ENCODE measurements at places on chromosomes 16 and 17.

DNA sequence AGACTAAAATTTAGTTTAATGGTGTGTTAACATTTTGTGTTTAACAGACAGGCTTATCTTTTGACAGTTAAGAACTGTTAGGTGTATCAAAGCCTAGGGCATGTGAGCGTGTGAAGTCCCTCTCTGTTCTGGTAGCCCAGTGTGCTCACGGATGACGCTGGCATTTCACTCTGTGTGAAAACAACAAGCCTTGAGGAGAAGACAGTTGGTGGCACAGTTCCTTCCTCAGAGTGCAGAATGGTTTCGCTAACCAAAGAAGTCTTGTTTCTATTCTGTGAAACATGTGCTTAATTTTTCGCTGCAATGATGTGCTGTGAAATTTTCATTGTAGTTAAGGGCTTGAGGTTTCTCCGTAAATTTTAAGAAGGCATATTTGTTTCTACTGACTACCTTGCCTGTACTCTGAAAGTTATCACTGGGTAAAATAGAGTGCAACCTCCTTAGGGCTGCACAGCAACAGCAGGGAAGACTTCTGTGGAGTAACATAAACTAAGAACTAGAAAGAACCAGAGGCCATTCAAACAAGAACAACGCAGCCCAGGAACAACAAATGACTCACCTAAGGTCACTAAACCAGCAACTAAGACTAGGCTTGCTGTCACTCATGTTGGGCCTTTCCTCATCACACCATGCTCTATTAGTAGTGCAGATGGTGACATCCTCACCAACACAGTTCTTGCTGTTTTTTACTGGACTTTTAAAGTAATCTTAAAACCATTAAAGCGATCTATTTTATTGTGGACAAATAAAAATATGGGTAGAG is 33.4 kb downstream of the BRD7 start:
- DNase-seq: no peak

DNA sequence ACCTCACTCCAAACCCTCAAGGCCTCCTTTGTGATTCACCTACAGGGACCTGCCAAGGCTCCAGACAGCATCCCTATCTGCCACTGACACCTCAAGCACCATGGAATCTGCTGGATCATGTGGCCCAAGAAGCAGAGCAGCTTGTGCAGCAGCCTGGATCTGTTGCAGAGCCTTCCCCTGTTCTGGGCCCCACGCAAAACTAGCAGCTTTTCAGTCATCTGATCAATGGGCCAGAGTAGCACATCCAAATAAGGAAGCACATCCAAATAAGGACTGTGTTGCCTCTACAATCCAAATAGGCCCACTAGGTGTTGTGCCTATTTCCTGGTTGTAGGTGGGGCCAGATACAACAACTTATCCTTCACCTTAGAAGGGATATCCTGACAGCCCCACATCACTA is 97.1 kb upstream of the GNAO1 start:
- no peak for DNase-seq

DNA sequence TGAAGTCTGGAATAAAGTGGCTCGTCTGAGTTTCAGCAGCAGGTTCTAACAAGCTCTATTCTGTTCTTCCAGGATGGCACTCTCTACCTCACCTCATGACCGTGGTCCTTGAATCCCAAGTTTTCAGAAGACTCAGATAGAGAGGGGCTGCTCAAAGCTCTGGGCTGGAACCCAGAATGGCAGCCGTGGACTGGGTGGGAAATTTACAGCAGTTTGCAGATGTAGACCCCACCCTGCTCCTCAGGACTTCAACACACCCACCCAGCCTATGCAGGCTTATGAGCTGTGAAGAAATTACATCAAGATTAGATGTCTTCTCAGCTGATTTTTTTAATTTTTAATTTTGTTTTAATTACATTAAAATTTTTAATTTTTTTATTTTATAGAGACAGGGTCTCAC is 59.4 kb downstream of the METRNL start:
- DNase-seq: no peak

- DNase-seq: no peak
Observed at GRCh38 chr16:84054916-84055315, 12.3 kb upstream of the SLC38A8 start.

DNA sequence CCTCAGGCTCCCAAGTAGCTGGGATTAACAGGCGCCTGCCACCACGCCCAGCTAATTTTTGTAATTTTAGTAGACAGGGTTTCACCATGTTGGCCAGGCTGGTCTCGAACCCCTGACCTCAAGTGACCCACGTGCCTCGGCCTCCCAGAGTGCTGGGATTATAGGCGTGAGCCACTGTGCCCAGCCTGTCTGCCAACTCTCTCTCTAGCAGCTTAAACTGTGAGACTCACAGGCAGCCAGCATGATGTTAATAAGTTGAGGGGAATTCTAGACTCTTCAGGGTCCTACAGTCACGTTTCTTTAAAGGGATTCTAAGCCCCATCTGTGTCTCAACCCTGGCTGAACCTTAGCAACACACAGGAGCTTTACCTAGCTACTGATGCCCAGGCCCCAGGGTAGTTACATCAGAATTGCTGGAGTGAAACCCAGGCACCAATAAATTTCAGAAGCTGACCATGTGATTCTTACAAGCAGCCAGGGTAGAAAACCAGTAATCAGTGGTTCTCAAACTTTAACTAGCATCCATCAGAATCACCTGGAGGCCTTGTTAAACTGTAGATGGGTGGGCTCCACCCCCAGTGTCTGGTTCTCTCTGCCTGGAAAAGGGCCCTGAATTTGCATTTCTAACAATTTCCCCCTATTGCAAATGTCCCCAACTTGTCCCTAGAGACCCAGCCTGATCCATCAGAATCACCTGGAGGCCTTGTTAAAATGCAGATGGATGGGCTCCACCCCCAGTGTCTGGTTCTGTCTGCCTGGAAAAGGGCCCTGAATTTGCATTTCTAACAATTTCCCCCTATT is 30.7 kb downstream of the GPRC5B start:
- no peak for DNase-seq

- no peak for DNase-seq
Observed at GRCh38 chr16:17082095-17082882, 388.5 kb downstream of the XYLT1 start.

DNA sequence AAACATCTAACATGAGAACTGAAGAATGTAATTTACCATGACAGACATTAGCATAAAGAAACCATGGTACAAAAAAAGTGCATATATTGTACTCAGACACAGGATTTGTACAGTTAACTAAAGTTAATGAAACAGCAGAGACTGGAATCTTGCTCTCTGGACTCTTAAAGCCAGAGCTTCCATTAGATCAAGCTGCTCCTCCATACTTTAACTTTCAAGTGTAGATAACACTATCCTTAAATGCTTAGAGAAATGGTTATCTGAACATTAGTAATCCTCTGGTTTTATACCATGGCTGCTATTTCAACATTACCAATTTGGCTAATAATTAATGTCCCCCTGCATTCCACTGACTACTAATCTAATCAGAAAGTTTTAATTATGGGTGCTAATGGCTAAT is 3.1 kb downstream of the NUDT21 start:
- no peak for DNase-seq

DNA sequence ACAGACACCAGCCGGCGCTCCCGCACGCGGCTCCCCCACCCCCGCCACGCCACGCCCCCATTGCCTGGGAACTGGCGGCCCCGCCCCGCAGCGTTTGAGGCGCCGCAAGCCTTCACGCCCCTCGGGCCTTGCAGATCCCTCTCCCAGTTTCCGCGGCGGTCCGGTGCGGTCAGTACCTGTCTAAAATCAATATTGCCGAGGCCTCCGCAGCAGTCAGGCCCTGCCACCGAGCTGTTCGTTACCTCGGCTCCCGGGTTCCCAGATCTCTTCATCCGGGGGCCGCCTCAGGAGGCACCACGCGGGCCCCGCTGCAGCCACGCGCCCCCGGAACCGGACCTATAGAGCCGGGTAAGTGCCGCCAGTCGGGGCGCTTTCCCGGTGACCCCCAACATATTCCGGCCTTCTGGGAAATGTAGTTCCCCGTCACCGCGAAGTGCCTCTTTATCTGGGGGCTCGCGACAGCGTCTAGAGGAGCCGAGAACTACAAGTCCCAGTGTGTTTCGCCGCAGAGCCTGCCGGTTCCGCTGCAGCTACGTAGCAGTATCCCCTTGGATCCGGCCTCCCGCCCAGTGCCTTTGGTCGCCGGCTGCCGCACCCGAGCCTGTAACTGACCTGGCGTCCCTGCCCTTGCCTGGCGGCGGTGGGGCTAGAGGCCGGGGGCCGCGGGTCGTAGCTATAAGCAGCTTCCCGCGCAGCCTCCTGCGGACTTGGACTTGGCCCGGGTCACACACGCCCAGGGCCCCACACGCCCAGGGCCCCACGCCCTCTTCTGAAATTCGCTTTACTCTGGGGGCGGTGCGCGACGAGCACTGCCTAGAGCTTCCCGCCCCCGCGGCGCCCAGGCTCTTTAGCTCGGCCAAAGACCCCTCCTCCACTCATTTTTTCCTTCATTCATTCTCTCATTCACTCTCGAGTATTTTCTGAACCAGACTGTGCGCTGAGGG is at the start of gene PEMT:
Gene PEMT (minus strand): TSS at position 354 of the 944 bp plus-strand sequence. CDS start 82 bp downstream, at position 272.
- DNase-seq: peak; percentile 98

Measured in prostate gland (tissue), 2 donors.